Epithelial cell of umbilical artery (primary cell): ENCODE measurements at places on chromosomes 11 and 22. TPM values are rescaled to one million over a fixed set of nuclear protein-coding genes. Genes with fewer than 3 reads are reported as not detected.

VWCE gene
- total RNA-seq: 1.6 and 2.3 TPM in 2 replicates

CYTH4 gene
- 0.15 TPM in 1 of 2 replicates, not detected in the other for total RNA-seq

CD3E gene
- not detected in 2 replicates for total RNA-seq

CRACR2B gene
- total RNA-seq: 6.5 and 9.6 TPM in 2 replicates

UCP3 gene
- total RNA-seq: 0.32 and 0.46 TPM in 2 replicates

FXYD6 gene
- 0.32 TPM in 1 of 2 replicates, not detected in the other for total RNA-seq

ASPHD2 gene
- 9.3 and 9.4 TPM in 2 replicates for total RNA-seq

OR5AR1 gene
- total RNA-seq: not detected in 2 replicates

TNNT3 gene
- total RNA-seq: not detected in 2 replicates

HORMAD2 gene
- not detected in 2 replicates for total RNA-seq

KCNA4 gene
- not detected in 2 replicates for total RNA-seq

MS4A3 gene
- not detected in 2 replicates for total RNA-seq

OR10G4 gene
- total RNA-seq: not detected in 2 replicates

ALX4 gene
- total RNA-seq: not detected in 2 replicates

TMPRSS4 gene
- not detected in 2 replicates for total RNA-seq

FOLR3 gene
- not detected in 2 replicates for total RNA-seq

GGTLC3 gene
- total RNA-seq: not detected in 2 replicates

CDC42EP1 gene
- 20.2 and 26.0 TPM in 2 replicates for total RNA-seq
